AG20443 (cell line): ENCODE measurements at places on chromosomes 4 and X.

DNA sequence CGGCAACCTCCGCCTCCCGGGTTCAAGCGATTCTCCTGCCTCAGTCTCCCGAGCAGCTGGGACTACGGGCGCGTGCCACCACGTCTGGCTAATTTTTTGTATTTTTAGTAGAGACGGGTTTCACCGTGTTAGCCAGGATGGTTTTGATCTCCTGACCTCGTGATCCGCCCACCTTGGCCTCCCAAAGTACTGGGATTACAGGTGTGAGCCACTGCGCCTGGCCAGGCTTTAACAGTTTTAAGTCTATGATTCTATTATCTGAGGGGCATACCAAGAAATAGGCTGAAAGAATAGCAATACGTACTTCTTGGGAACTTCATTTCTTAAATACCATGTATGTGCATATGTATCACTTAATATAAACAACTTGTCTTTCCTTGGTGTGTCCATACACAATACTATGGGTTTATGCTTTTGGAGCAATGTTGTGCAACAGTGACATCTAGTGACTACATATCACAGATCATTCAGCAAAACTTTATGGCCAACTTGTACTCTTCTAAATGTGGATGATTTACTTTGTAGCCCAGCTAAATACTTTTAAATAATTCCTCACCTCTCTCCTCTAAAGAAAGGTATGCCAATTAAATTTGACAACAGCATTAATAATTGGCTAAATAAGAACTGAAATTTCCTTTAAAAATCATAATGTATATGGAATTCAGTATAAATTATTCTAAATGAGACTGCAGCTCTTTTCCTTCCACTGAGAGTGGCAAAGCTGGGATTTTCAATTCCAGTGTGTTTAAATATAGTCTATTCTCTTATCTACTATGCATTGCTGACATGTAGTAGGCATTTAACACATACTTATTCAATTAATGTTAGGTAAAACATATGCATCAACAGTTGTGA, 10.4 kb downstream of the SLC9B1 start:
- peak; percentile 50 for DNase-seq

DNA sequence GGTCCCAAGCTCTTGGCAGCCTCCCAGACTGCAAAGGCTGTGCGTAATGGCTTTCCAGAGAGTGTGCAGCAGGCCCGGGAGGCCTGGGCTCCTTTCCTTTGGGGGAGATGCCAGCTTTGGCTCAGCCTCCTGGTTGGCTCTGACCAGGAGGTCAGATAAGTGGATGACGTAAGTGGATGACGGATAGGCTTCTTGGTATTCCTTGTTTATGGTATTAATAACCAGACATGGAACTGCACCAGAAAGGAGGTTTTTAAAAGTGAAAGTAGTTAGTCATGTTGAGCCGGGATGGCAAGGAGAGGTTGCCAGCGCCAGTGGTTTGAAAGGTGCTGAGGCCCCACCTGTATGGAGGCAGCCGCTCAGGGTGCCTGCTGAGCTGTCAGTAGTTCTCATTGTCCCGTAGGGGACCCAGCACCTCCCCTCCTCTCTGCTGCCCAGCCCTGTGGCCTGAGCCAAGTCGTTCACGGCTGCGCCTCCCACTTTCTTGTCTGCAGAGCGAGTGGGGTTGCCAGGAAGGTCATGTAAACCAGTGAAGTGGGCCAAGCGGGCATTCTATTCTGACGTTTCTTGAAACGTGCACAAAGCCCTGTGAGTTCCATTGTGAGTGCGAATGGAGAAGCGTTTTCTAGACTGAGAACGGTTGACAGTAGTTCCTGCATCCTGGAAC, 28.7 kb upstream of the STOX2 start:
- peak; percentile 32 for DNase-seq

GRCh38 chr4:110637408-110638088, 14.7 kb upstream of the PITX2 start:
- peak; percentile 22 for DNase-seq

DNA sequence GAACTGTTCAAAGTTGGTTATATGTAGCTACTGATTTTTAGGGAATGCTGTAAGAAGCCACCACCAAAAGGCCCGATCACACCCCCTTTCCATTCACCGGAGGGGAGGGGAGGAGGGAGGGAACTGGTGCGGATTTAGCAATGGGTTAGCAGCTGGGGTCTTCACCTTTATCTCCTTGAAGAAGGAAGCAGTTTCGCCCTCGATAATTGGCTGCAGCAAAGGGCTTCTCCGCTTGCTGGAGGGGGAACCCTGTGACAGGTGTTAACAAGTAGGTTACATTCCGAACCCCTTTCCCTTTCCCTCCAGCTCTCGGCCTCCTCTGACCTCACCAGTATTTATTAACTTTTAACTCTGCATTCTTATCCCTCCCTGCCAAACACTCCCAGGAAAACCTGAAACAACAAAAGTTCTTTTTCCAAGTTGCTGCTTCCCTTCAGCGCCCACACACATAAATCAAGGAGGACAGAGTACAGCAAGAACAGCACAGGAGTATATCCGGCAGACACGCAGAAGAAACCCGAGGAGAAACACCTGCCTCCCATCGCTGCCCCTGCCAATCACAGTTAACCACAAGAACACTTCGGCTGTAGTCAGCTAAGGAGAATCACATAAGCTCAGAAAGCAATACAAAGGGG, 39.8 kb upstream of the NAP1L5 start:
- no peak for DNase-seq

DNA sequence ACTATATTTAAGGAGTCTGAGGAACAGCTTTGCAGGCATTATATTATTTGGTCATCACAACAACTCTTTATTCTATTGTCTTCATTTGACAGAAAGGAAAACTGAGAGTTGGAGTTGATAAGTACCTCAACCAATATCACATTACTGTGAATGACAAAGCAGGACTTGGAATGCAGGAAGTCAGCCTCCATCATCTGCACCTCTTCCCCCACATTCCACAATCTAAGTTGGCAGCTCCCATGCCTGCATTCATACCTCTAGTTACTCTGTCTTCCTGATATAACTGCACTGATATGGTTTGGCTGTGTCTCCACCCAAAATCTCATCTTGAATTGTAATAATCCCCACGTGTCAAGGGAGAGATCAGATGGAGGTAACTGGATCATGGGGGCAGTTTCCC, 356.7 kb downstream of the GALNTL6 start:
- no peak for DNase-seq

GRCh38 chrX:138763761-138764160, 52.2 kb upstream of the FGF13 start:
- no peak for DNase-seq

GRCh38 chr4:112234952-112235609, 3.5 kb downstream of the AP1AR start:
- peak; percentile 78 for DNase-seq

GRCh38 chr4:73193155-73193554, 65.4 kb downstream of the ANKRD17 start:
- no peak for DNase-seq

DNA sequence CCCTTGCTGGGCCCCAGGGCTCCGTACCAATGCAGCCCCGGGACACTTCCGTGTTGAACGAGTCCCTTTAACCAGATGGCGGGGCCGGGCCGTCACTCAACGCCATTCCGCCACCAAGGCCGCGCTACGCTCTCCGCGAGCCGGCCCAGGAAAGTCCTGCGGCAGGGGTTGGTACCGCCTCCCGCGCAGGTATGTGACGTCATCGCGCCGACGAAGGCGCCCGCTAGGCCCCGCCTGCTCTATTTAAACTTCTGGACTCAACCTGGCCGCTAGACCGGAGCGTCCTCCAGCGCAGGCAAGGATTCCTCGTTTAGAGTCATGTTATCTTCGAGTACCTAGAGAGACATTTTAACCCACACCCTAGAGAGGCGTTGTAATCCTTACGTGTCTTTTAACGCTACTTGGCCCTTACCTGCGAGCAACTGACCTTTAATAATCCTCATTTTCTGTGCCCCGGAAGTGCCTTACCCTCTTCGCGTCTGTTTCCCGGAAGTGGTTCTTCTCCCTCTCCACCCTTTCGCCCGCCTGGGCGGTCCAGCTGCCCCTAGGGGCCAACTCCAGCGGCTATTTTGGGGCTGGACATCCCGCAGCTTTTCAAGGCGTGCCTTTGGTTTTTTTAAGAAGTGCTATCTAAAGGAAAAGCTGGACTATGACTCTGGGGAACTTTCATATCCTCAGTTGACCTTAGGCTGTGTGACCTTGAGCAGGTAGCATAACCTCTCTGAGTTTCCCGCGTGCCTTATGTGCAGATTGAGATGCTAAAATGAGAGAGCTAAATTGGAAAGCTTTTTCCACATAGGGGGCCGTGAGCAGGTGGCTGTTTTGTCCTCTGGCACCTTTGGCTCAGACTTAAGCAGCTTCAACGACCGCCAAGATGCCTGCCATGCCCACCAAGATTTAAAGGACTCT, at the start of gene PNPLA4:
Gene PNPLA4, minus strand, starts transcription at position 155 of the 909 bp plus-strand sequence. CDS start 1,294 bp downstream, outside the sequence.
- peak; percentile 76 for DNase-seq

GRCh38 chr4:98722000-98722399, 63.6 kb upstream of the TSPAN5 start:
- DNase-seq, result no peak

DNA sequence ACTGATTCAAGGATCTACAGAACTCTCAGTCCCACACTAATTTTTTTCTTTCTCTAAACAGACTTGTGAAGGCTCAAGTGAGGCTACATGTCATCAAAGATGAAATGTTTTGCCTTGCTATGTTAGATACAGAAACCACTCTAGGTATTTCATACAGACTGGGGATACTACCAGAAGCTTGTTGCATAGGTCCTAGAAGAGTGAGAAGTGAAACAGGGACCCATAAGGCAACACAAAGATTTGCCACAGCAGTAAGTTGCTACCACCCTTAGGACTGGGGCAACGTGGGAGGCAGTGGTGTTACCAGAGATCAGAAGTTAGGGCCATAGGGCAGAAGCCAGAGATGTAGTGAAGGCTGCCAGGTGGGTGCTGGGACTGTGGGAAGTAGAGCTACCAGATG, 50.7 kb upstream of the MID1IP1 start:
- DNase-seq, result no peak

GRCh38 chr4:174394915-174395314, 111.2 kb downstream of the CEP44 start:
- no peak for DNase-seq

- no peak for DNase-seq
These were observed 170.9 kb upstream of the GRIA3 start for GRCh38 chrX:123013141-123013540.

- no peak for DNase-seq
These were observed 105.2 kb upstream of the ADRA2C start for GRCh38 chr4:3660928-3661515.

GRCh38 chr4:109233570-109233969, 68.9 kb downstream of the COL25A1 start:
- no peak for DNase-seq

DNA sequence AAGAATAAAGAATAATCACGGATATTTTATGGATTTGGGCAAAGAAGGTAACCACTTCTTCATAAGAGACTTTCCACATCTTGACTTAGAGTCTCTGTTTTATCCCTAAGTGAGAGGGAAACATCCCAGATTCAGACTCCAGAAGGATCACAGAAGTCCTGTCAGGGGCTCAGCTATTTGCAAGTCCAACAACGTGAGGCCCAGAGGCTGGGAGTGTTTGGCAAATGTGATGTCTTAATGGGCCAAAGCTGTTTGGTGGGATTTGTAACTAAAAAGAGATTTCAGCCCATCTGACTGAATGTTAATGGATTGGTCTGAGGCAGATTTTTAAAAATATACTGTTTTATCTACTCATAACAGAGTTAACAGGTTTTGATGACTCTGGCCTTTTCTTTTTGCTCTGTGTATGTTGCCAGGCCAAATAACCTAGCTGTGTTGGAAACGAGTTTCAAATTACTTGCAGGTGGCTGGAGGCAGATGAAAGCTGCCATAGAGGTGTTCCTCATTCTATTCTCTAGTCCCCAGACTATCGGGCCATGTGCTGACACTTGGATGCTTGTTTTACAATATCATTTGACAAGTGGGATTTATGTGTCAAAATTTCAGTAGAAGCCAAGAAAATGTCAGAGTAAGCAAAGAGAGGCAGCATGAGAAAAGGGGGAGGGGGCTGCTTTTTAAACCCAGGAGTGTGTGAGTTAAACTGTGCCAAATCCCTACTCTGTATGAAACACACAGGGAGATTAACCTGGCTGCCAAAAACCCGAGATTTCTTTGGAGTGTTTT, 330.9 kb downstream of the DCHS2 start:
- no peak for DNase-seq

DNA sequence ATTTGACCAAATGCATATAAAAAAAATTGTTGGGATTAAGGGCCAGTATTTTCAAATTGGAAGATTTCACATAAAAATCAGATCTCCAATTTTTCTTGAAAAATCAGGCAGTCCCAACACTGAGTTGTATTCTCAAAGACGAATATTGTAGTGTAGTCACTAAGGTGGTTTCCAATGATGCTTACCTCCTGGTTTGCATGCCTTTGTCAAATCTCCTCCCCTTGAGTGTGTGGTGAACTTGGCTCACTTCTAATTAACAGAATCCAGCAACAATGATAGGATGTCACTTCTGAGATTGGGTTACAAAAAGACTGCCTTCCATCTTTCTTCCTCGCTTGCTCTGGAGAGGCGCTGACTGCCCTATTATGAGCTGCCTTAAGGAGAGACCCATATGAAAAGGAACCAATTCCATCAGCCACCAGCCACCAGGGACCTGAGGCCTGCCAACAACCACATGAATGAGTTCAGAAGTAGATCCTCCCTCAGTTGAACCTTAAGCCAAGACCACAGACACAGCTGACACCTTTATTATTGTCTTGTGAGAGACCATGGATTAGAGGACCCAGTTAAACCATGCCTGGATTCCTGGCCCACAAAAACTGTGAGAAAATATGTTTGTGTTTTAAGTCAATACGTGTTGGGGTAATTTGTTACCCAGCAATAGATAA, 31.2 kb upstream of the TSPAN5 start:
- no peak for DNase-seq

GRCh38 chr4:66681962-66682361, 863.3 kb downstream of the CENPC start:
- no peak for DNase-seq
